ENCODE measurements at places on chromosomes 2 and 18. TPM values are rescaled to one million over a fixed set of nuclear protein-coding genes. Genes with fewer than 3 reads are reported as not detected.
A peak's percentile ranks its signal among the peaks of the same experiment; 100 is the strongest.

DNA sequence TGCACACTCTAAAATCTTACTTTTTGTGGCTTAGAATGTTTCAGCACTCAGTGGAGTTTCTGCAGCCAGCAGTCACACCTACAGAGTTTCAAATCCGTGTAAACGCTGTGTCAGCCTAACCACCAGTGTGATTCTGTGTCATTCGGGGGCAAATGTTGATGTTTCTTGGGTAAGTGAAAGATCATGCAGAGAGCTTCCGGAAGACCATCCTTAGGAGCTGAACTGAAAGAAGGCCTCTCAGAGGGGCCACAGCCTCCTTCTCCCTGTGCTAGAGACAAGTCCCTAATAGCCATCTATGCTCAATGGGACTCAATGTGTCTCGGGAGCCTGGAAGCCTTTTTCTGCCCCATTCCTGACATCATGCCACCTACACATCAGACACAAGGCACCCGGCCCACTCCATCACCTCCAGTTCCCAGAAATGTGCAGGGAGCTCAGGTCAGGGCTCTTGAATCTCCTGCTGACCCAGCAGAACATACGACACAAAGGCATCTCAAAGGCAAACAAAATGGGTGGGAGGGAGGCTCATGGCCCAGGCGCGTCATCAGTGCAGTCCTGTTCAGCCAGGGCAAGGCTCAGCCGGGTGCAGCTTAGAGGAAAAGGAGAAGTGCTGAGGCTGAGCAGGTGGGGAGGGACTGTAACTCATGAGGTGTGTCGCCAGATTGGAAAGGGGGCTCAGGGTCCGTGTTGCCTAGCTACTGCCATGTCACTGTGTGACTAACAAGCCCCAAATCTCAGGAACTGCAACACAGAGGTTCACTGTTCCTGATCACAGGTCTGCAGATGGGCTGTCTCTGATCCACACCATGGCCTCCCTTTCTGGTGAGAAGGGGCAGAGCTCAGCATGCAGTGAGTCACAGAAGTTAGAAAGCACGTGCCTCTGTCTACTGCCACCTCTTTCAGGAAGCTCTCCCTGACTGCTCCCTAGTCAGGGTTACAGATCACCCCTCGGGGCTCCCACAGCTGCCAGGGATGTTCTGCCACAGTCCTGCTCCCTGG lies 82.0 kb downstream of the SMAD7 start:
- no peak for DNase-seq

DNA sequence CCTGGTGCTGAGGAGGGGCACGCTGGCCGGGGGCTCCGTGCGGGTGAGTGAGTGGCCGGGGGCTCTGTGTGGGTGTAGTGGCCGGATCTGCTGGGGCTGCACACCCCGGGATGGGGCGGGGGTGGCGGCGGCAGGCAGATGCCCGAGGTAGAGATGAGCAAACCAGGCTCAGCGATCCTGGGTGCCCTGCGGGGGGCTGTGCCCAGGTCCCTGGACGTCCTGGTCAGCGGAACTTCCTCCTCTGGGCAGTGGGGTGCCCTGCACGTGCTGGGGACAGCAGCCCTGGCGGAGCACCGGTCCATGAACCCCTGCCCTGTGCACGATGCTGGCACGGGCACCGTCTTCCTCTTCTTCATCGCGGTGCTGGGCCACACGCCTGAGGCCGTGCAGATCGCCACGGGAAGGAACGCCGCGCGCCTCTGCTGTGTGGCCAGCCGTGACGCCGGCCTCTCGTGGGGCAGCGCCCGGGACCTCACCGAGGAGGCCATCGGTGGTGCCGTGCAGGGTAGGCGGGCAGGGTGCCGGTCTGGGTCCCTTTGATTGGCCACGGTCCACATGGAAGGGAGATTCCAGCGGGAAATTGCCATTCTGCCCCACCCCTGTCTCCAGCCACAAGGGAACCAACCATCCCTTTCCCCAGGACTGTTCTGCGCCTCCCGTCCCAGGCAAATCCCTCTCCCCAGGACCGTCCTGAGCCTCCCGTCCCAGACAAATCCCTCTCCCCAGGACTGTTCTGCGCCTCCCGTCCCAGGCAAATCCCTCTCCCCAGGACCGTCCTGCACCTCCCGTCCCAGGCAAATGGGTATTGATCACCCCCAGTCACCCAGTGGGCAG lies 5.9 kb downstream of the NEU4 start:
- no peak for DNase-seq

DNA sequence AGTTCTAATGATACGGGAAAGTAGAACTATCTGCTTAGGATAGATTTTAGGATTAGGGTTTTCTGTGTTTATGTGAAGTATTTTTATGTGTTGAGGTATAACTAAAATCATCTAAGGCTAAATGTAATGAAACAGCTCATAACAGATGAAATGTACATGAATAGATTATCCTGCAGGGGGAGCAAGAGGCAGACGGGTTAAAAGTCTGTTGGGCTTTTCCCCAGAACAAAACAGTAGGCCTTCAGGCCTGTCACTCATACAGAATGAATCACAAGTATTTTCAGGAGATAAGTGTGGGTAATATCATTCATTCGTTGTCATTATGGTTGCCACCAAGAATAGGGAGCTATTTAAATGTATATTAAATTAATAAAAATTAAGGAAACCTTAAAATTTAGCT lies 107.9 kb upstream of the IL1R2 start:
- DNase-seq, result no peak

DNA sequence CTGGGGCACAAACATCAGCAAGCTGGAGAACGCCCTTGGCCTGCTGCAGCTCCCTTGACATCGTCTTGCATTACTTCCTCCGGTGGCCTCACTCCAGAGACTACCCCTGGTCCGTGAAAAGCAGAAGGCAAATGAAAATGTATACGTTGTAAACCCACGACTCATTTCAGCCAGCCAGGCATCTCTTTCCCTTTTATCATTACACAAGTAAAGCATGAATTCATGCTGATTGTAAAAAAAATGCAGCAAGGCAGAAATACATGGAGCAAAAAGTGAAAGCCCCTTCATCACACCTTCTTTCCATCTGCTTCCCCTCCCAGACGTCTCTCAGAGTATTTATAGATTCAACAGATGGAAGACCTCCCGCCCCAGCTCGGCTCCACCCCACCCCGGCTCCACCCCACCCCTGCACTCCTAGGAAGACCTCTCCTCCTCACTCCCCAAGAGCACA lies 41.6 kb upstream of the RALBP1 start:
- no peak for DNase-seq

- no peak for DNase-seq
These were observed 264.8 kb downstream of the TXNL1 start for GRCh38 chr18:56373601-56374000.

- no peak for DNase-seq
These were observed 82.0 kb upstream of the RANBP2 start for GRCh38 chr2:108637304-108637669.

DNA sequence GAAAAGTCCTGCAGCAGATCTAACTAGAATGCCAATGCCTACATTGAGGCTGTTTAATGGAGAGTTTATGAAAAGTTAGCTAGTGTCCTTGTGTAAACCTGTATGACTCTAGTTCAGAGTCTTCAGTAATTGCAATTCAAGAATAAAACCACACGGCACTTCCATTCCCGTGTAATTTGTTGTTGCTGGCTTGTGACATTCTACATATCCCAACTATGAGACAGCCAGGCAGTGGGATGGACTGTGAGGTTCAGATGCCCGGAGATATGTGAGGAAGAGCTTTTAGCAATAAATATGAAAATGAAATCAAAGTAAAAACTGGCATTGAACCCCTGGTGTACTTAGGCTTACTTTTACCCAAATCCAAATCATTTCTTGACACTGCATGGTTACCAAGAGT lies 263.4 kb downstream of the NEDD4L start:
- no peak for DNase-seq

GRCh38 chr2:223046470-223047040 lies 5.4 kb upstream of the KCNE4 start:
- DNase-seq, result no peak

DNA sequence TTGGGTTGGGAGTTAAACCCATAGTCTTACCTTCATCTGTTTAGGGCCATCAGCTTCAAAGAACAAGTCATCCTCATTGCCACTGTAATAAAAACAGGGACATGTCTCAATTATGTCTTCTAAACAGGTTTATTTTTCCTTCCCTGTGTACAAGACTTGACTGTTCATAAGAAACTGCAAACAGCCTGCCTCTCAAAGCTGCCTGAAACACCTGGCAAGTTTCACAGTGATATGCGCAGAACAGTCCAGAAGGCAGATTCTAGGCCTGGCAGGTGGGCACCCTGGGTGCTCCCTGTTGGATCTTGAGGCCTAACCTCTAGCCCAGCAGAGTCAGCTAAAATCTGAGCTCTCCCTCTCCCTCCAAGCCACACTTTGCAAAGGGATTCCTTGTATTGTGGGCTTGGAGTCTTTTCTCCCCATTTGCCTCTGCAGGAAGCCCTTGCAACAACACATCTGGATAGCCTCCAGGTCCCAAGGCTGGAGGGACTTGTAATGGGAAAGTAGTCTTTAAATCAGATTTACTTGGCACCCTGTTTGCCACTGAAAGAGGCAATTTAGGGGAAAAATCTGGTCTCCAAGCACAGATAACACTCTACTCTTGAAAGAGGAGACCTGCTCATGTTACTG lies 930 bp downstream of the IL1B start:
- no peak for DNase-seq

DNA sequence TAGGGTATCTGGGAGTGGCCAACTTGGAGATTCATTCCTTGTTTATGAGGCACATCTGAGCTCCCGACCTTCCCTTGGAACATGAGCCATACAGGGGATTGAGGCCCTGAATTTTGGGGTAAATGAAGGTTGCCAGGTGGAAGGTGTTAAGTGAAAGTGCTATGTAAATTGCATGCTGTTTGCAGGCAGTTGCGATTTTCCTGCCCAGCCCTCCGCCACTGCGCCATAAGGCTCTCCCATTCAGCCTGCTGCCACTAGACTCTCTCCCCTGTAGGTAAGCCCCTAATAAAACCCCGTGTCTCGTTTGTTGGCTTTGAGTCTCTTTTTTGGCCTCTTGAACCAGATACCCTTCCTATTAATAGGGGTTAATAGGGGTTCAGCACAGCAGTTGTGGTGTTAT lies 33.8 kb downstream of the PCARE start:
- no peak for DNase-seq

- DNase-seq, result no peak
These were observed 44.2 kb downstream of the TTC27 start for GRCh38 chr2:32671885-32672533.

- no peak for DNase-seq
These were observed 30.5 kb upstream of the UBE2E3 start for GRCh38 chr2:180949896-180950295.

GRCh38 chr2:197274937-197275336 lies 35.6 kb downstream of the ANKRD44 start:
- no peak for DNase-seq

GRCh38 chr18:50097702-50098101 lies 97.2 kb downstream of the MYO5B start:
- DNase-seq, result no peak

GRCh38 chr2:85433511-85434089 lies 15.1 kb downstream of the SH2D6 start:
- DNase-seq, result peak; percentile 58

- no peak for DNase-seq
These were observed 261.5 kb downstream of the MYCN start for GRCh38 chr2:16201848-16202247.

DNA sequence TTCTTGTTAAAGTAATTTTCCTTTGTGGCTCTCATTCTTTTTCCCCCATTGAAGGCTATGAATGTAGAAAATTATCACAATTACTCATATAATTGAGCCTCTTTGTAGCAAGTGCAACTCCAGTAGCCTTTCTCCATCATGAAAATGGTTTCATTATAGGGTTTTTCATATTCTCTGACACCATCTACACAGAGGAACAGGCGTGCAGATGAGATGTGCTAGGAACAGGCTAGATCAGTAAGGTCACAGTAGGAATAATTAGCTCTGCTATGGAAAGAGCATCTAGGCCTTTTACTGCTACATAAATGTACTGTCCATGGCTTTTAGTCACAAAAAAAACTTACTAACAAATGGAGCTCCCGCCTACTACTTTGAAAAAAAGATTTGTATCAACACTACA lies 12.6 kb upstream of the DLX1 start:
- no peak for DNase-seq

- no peak for DNase-seq
These were observed 11.2 kb downstream of the NABP1 start for GRCh38 chr2:191688934-191689695.

DNA sequence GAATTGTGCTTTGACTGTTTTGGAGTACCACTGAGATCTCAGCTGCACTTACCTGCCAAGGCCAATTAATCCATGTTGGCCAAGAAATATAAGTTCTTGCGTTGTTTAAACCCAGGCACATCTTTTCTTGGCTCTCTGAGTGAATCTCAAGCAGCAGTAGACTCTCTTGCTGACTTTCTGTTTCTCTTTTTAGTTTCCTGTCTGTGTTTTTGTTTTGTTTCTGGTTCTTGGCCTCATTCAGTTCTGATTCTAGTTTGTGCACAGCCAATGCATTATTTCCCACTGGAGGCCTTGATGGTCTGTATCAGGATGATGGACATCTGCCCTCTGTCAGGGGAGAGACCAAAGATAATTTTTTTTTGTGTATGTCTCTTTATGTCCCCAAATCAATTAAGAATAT lies 379.4 kb downstream of the CDH2 start:
- DNase-seq, result no peak

GRCh38 chr2:41886145-41886664 lies 161.6 kb upstream of the PKDCC start:
- DNase-seq, result no peak

DNA sequence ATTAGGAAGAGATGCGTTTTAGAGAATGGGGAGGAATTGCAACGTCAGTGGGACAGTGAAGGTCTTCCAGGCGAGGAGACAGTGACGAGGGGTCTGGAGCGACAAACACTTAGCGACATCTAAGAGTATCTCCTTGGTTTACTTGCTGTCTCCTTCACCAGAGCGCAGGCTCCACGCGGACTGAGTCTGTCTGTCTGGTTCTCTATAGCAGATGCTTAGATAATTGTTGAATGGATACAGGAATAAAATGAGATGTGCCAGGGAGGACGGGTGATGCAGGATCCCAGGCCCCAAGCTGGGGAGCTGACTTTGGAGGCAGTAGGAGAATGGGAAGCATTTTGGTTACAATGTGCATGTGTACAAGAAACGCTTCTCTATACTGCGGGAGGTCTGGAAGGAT lies 56.9 kb upstream of the SMAD7 start:
- no peak for DNase-seq

- no peak for DNase-seq
These were observed 3.8 kb downstream of the MZT2B start for GRCh38 chr2:130185896-130186295.

Gene TNS1
- 18.7 TPM for total RNA-seq

Gene NETO1
- 57.7 TPM for total RNA-seq

Gene GALNT14
- total RNA-seq, result 12.2 TPM

Gene ANTXR1
- total RNA-seq, result 39.2 TPM

Gene HOXD1
- total RNA-seq, result not detected

Gene MAL
- not detected for total RNA-seq

Gene PTCD3
- 124 TPM for total RNA-seq

Gene TCF23
- total RNA-seq, result not detected

Gene SCG2
- total RNA-seq, result 31.7 TPM

Gene TCF7L1
- total RNA-seq, result 8.5 TPM

Gene RPIA
- total RNA-seq, result 7.5 TPM

Gene PCGF1
- 8.4 TPM for total RNA-seq

Gene HRH4
- 0.18 TPM for total RNA-seq

Measured in cerebellum (tissue), 4 donors.